ENCODE measurements at places on chromosomes 4 and X.

- no peak for DNase-seq
Measured at GRCh38 chr4:156756118-156756517, 215.5 kb downstream of the PDGFC start.

GRCh38 chr4:143148521-143148920 lies 36.2 kb upstream of the USP38 start:
- no peak for DNase-seq

- DNase-seq = no peak
Measured at GRCh38 chr4:63563288-63564014, 845.8 kb downstream of the TECRL start.

- DNase-seq = no peak
Measured at GRCh38 chrX:24063488-24063887, 8.7 kb downstream of the EIF2S3 start.

DNA sequence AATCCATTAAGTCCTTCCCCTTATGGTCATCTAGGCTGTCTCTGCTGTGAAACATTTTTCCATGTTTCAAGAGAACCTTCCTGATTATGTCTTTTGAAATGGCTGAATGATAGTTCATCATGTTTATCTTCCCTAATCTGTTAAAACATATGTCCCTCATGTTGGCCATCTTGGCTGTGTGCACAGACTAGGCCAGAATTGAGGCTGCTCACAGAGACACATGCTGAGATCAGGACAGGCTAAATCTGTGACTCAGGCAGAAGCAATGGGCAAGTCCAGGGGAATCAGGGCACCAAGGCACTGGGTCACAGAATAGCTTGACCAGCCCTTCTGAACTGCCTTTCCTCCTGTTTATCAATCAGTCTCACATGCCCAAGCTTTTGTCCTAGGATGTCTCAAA lies 78.3 kb downstream of the FHDC1 start:
- no peak for DNase-seq

- DNase-seq = no peak
Measured at GRCh38 chr4:26181616-26182015, 139.2 kb upstream of the RBPJ start.

- DNase-seq = no peak
Measured at GRCh38 chr4:111475001-111475400, 670.3 kb upstream of the FAM241A start.

DNA sequence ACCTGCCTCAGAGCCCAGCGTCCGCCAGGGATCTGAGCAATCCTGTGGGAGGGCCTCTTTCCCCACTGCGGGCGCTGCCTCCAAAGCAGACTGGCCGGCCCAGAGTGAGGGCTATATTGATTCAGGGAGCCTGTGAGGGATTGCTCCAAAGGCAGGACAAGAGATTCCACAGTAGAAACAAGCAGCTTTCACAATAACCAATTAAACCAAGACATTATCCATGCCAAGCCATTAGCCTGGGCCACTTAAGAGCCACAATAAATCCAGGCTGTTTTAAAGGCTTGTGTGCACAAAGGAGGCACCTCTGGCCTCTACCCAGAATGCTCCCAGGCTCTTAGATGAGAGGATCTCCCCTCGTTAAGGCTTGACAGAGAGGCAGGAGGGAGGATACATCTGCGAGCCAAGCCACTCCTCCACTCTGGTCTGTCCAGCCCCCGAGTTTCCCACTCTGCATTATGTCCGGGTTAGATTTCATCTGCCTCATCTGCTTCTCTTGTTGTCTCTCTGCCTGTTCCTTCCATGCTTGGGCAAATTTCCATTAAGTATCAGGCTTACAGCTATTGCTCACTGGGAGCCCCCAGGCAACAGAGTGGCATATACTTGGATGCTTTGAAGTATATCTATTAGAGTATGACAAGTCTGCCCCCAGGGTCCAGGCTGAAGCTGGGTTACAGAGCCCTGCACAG lies 357.9 kb downstream of the UNC5C start:
- DNase-seq = no peak

DNA sequence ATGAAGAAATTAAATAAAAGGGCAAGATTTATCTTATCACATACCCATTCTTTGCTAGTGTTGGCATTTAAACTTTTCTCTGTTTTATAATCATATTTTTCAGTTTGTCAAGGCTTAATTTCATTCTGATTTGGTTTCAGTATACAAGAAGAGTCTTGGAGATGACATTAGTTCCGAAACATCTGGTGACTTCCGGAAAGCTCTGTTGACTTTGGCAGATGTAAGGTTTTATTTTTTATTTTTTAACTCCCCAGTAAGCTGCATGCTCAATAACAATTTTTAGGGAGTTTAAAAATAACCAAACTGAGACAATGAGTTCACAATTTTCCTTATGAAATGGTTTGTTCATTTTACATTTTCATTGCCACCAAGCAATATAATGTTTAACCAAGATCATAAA lies 39.8 kb downstream of the ANXA3 start:
- DNase-seq = no peak

Data from activated naive CD4-positive, alpha-beta T cell treated with anti-CD3 and anti-CD28 coated beads, Interleukin-2, amount 50 U/mL, for 16 hours (primary cell).